ENCODE measurements at places on chromosomes 2 and 18.

DNA sequence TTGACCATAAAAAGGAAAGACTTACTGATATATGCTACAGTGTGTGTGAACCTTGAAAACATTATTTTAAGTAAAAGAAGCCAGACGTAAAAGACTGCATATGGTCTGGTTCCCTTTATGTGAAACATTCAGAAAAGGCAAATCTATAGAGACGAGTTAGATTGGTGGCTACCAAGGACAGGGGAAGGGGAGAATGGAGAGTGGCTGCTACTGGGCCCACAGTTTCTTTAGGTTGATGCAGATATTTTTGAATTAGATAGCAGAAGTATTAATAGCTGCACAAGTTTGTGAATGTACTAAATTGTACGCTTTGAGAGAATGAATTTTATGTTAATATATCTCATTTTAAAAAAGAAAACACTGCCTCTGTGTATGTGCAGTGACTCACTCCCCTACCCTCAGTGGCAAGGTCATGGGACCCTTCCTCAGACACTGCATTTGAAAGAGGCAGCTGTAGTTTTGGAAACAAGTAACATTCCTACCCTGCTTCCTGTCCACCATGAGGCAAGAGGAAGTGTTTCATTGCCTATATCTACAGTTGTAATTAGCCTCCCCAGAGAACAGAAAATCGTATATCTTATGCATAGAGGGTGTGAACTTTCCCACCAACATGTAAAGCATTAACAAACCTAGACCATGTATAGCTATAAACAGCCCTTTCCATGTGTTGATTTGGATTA, 29.8 kb upstream of the ARMC9 start:
- no peak overlapping the region for H3K27ac ChIP-seq
- H3K4me1 ChIP-seq, result no peaks in the 10 kb centered on the region
- no peak overlapping the region for H3K4me3 ChIP-seq
- no peaks in the 10 kb centered on the region for H3K27me3 ChIP-seq
- no peak for DNase-seq

DNA sequence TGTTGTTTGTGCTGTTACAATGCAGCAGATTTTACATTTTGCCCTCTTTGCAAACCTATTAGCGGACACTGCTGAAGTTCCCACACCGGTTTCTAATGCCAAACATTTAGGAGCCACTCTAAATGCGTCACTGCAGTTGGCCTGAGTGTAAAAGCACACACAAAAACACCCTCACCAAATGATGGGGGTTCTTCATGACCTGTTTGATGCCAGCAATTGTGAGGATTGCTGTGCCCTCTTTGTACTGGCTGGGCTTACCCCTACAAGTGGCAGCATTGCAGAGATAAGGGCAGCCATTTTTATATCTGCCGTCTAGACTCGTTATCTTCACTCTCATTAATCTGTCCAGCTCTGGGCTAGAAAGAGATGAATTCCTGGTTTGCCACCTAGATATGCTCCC, 85.3 kb downstream of the NRP2 start:
- no peak for DNase-seq
- no peak overlapping the region for H3K4me3 ChIP-seq
- no peak overlapping the region for H3K27ac ChIP-seq
- no peaks in the 10 kb centered on the region for H3K36me3 ChIP-seq

DNA sequence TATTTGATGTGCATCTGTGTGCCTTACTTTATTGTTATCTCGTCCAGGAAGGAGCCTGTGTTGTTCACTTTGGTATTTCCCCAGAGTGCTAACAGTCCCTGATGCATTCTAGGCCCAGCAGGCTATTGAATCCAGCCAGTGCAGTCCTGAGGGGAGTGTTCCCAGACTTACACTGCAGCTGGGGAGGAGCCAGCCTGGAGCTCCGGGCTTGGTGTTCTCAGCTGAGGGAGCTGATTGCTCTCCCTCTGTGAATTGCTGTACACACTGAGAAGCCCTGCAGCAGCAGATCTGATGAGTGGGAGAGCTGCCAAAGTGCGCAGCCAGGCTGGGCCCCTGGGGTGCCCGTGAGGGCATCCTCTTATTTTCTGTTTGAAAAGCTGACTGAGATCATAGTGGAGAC, 159.2 kb downstream of the GALNT3 start:
- H3K4me1 ChIP-seq, result no peaks in the 10 kb centered on the region
- H3K36me3 ChIP-seq, result no peaks in the 10 kb centered on the region
- no peak overlapping the region for H3K27ac ChIP-seq
- no peaks in the 10 kb centered on the region for H3K27me3 ChIP-seq
- no peak for DNase-seq
- H3K4me3 ChIP-seq, result no peak overlapping the region

DNA sequence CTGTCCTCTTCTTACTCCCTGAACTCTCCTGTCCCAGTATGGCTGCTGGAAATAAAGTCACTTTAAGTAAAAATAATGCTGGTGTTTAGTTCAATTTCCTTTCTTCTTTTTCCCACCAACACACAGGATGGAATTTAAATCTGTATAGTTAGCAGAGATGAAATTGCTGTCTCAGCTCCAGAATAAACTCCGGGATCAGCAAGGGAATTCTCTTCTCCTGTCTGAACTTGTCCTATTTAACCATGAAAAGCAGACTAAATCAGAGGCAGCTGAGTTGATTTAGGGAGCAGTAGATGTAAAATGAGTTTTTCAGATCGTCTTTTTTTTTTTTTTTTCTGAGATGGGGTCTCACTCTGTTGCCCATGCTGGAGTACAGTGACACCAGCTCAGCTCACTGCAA, 25.9 kb downstream of the TTLL4 start:
- no peak overlapping the region for H3K27ac ChIP-seq
- H3K4me1 ChIP-seq, result no peaks in the 10 kb centered on the region
- H3K4me3 ChIP-seq, result no peak overlapping the region
- H3K36me3 ChIP-seq, result peaks cover 71% of the 10 kb centered on the region

GRCh38 chr2:237097326-237097910, 11.7 kb downstream of the COPS8 start:
- H3K27me3 ChIP-seq, result no peaks in the 10 kb centered on the region
- DNase-seq, result no peak
- H3K36me3 ChIP-seq, result peaks cover 86% of the 10 kb centered on the region
- no peak overlapping the region for H3K4me3 ChIP-seq

DNA sequence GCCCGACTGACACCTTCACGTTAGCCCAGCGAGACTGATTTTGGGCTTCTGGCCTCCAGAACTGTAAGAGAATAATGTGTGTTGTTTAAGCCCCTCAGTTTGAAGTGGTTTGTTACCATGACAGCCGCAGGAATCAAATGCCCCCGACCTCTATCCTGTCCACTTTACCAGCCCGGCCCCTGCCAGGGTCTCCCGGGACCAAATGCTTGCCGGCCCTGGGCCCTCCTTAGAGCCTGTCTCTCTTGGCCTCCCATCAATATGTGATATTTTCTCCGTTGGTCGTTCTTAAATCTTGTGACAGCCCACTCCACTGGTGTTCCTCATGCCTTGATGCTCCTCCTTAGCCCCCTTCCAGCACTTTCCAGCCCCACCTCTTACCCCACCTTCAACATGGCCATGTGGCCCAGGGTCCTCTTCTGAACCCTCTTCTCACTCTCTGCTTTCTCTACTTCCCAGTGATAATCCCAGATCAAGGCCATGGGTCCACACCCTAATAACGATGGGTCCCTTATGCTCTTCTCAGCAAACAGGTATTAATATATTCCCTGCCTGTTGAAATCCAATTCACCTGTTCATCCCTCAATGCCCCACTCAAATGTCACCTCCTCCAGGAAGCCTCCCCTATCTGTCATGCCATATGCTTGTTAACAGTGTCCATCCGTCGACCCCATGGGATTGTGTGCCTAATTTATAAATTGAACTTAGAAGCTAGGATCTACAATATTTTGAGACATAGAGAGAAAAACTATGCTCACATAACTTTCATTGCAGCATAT, 192.8 kb downstream of the ZFP36L2 start:
- peaks cover 18% of the 10 kb centered on the region for H3K4me1 ChIP-seq
- H3K36me3 ChIP-seq, result no peaks in the 10 kb centered on the region
- no peak for DNase-seq
- H3K27ac ChIP-seq, result peak overlapping the region; percentile 61
- H3K4me3 ChIP-seq, result no peak overlapping the region
- no peaks in the 10 kb centered on the region for H3K27me3 ChIP-seq

- H3K27me3 ChIP-seq, result peaks cover 1% of the 10 kb centered on the region
- no peaks in the 10 kb centered on the region for H3K36me3 ChIP-seq
- DNase-seq, result no peak
These were observed 88.6 kb upstream of the ACAA2 start for GRCh38 chr18:49901862-49902340.

DNA sequence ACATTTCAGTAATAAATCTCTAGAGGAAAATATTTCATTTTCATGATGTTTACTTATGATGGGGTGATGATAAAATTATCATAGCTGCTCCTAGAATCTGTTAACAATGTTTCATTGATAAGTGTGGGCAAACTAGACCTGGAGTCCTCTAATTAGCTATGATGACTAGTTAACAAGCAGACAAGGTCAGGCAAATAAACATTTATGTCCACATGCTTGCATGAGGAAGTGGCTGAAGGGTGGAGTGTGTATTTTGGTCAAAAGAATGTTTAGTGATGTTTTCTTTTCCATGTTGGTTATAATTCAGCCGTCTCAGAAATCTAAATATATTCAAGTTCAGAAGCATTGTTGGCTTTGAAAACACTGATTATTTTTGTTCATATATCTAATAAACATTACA, 99.9 kb upstream of the FN1 start:
- H3K27ac ChIP-seq, result no peak overlapping the region
- no peaks in the 10 kb centered on the region for H3K36me3 ChIP-seq
- no peak overlapping the region for H3K4me3 ChIP-seq
- no peak for DNase-seq

GRCh38 chr2:38960609-38961320, 71.1 kb downstream of the ARHGEF33 start:
- no peaks in the 10 kb centered on the region for H3K4me1 ChIP-seq
- no peak for DNase-seq
- H3K27me3 ChIP-seq, result no peaks in the 10 kb centered on the region
- H3K4me3 ChIP-seq, result no peak overlapping the region
- H3K36me3 ChIP-seq, result no peaks in the 10 kb centered on the region

DNA sequence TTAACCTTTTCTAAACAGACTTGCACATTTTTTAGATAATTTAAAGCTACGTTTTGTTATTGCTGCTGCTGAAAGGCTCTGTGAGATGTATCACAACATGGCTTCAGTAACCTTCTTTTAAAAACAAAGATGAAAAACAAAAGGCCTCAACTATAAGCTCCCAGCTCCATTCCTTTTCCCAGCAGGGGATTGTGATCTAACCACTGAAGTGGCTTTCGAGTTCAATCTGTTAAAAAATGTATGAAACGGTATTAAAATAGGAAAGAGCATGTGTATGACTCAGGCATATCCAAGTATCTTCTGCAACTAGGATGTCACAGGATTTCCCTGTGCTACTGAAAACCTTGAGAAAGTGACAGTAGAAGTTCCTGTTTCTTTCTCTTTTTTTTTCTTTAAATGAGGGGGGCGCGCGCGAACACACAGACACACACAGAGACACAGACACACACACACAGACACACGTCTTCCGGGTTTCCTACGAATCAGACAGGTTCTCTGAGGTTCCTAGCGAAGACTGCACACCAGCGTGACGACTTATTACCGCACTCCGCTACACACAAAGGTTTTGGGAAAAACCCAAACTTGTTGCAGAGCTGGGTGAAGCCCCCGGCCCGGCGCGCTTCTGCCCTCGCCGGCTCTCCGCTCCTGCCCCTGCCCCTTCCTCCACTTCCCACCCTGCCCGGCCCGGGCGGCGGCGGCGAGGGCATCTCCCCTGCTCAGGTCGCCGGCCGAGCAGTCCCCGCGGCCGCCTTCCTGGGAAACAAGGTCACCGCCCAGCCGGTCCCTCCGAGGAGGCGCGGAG, 86.8 kb downstream of the RBMS1 start:
- H3K4me1 ChIP-seq, result peaks cover 71% of the 10 kb centered on the region
- DNase-seq, result peak; percentile 80
- no peaks in the 10 kb centered on the region for H3K27me3 ChIP-seq
- peak overlapping the region; percentile 77 for H3K4me3 ChIP-seq
- peak overlapping the region; percentile 86 for H3K27ac ChIP-seq

DNA sequence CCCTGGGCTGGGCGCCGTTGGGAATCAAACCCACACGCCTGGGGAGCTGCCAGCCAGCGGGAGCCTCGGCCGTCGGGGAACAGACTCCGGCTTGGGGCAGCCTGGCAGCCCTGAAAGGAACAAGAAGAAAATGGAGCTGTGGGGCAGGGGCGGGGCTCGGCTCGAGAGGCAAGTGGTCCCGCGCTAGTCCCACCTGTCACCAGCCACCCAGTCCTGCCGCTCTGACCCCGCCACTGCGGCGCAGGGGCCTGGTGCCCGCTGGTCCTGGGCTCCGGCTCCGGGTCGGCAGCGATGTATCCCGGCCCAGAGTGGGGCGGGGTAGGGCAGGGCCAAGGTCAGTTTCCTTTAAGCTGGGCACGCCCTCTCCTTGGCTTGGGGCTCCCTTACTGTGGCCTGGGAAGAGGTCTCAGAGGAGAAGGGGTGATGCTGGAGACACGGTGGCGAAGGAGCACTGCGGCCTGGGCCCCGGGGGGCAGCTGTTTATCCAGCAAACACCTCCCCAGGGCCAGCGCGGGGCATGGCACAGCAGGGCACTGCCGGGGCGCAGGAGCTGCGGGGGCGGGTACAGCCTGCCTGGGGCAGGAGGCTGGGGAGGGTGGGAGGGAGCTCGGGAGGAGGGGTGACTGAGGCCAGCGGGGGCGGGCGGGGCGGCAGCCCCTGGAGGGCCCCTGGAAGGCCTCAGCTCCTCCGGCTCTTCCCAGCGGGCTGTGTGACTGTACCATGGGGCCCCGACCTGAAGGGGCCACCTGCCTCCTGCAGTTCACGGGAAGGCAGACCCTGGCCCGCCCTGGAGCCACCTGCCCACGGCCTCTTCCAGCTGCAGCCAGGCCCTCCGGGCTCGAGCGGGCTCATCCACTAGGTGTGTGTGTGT, 15.6 kb downstream of the ODC1 start:
- no peak overlapping the region for H3K4me3 ChIP-seq
- H3K4me1 ChIP-seq, result peaks cover 3% of the 10 kb centered on the region
- no peak overlapping the region for H3K27ac ChIP-seq
- H3K27me3 ChIP-seq, result no peaks in the 10 kb centered on the region

DNA sequence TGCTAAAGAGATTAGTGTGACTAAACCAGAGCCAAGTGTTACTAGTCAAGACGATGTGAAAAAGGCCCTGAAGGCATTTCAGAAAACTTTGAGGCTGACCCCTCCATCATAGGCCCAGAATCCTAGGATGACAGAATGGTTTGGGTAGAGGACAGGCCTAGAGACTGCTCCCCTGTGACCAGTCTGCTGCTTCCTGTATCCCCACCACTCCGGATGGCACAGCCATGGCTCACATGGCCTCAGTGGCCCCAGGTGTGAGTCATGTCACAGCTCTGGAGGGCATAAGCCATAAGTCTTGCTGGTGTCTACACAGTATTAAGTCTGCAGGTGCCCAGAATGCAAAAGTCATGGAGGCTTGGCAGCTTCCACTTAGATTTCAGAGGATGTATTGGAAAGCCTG, 12.4 kb upstream of the STAT1 start:
- H3K4me1 ChIP-seq, result peaks cover 59% of the 10 kb centered on the region
- no peak overlapping the region for H3K27ac ChIP-seq
- no peaks in the 10 kb centered on the region for H3K27me3 ChIP-seq
- DNase-seq, result no peak

- H3K36me3 ChIP-seq, result no peaks in the 10 kb centered on the region
- H3K4me3 ChIP-seq, result no peak overlapping the region
- DNase-seq, result no peak
- H3K27me3 ChIP-seq, result no peaks in the 10 kb centered on the region
- no peak overlapping the region for H3K27ac ChIP-seq
These were observed 20.2 kb upstream of the KCTD1 start for GRCh38 chr18:26568513-26568912.

- no peaks in the 10 kb centered on the region for H3K27me3 ChIP-seq
- H3K4me3 ChIP-seq, result no peak overlapping the region
- H3K27ac ChIP-seq, result no peak overlapping the region
- H3K4me1 ChIP-seq, result no peaks in the 10 kb centered on the region
- peak; percentile 56 for DNase-seq
These were observed 290.7 kb downstream of the CYP26B1 start for GRCh38 chr2:71856773-71857525.

All from DND-41 (cell line).